ENCODE measurements at places on chromosomes 7 and 10. TPM values are rescaled to one million over a fixed set of nuclear protein-coding genes. Genes with fewer than 3 reads are reported as not detected.
A peak's percentile ranks its signal among the peaks of the same experiment; 100 is the strongest.

GRCh38 chr10:87696922-87697745 lies 37.5 kb downstream of the PAPSS2 start:
- no peak for DNase-seq

- DNase-seq: no peak
Observed at GRCh38 chr7:32643194-32643593, 147.9 kb downstream of the AVL9 start.

GRCh38 chr7:84176716-84177115 lies 17.9 kb downstream of the SEMA3A start:
- DNase-seq: no peak

- no peak for DNase-seq
Observed at GRCh38 chr7:158001621-158002320, 585.9 kb downstream of the PTPRN2 start.

Gene INTS1
- polyA plus RNA-seq: 94.6 TPM

Gene HKDC1
- polyA plus RNA-seq: 15.4 TPM

DNA sequence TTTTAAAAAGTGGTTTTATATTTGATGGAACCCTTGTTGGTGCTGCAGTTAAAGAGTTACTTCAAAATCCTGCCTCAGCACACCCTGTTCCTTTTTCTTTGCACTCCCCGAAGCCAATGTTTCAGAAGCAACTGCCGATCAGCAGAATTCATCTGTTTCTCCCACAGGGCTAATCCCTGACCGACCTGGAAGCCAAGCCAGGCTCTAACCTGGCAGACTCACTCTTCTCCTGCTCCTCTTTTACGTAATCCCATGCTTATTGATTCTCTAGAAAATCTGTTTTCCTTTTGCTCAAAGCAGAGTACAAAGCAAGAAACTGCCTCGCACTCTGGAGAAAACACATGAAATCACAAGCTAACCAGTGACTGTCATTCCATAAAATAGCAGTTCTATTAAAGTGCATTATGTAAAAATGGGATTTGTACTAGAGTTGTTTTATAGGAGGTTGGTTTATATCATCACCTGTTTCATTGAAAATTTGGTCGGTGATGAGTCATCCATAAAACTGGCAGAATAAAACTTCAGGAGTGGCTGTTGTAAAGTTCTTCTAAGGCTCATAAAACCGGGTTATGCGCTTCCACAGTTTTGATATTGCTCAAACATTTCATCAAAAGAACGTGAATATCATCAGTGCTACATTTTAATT lies 99.9 kb downstream of the CNTNAP2 start:
- DNase-seq: no peak

DNA sequence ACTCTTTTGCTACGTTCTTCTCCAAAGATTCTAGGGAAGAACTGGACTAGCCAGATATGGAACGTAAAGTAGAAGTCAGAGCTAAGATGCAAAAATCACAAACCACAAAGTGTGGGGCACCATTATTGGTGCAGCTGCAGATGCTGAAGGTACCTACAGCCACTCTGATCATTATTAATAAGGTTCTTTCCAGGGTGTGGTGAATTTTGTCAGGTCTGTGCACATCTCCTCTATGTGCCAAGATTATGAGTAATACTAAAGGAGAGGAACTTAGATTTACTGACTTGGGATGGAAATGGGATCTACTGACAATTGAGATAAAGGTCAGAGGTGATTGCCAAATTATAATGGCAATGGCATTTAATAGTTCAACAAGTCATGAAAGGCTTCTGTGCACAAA lies 148.2 kb downstream of the RAPGEF5 start:
- no peak for DNase-seq

Gene ZNF804B
- polyA plus RNA-seq: 0.23 TPM

Gene HMX3
- polyA plus RNA-seq: not detected

Gene ITPRID1
- polyA plus RNA-seq: not detected

GRCh38 chr10:86224354-86225102 lies 142.1 kb downstream of the GRID1 start:
- DNase-seq: no peak

- no peak for DNase-seq
Observed at GRCh38 chr7:112190120-112190519, 16.1 kb downstream of the DOCK4 start.

DNA sequence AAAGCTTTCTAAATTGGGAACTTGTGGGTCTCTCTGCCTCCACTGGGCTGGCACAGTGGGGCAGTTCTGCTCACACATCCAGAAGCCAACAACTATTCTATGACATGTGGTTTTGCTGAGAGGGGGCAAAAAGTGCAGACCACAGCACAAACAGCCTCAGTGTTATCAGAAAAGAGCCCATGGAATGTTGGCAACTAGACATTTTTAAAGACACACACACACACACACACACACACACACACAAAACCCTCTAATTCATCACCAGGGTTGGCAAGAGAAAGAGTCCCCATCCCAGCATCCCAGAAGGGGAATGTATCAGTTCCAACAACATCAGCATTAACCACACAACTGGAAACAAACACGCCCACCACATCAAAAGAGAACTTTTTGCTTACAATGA lies 117.1 kb downstream of the FGFR2 start:
- DNase-seq: no peak

DNA sequence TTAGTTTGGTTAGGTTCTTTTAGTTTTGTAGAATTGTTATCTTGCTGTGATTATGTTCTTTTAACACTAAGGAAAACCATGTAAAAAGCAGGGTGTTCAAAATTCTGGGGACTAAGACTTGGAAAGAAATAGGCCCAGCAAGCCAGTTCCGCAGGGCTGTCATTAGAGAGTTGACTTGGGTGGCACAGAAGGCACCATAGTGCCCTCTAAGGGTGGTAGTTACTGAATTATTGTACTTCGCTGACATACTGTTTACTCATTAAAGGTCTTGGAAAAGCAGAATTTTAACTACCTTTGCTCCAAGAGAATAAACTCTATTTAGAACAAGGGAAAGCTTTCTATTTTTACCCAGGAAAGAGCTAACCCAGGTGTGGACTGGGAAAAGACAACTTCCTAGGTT lies 86.5 kb downstream of the OTUD1 start:
- DNase-seq: no peak

DNA sequence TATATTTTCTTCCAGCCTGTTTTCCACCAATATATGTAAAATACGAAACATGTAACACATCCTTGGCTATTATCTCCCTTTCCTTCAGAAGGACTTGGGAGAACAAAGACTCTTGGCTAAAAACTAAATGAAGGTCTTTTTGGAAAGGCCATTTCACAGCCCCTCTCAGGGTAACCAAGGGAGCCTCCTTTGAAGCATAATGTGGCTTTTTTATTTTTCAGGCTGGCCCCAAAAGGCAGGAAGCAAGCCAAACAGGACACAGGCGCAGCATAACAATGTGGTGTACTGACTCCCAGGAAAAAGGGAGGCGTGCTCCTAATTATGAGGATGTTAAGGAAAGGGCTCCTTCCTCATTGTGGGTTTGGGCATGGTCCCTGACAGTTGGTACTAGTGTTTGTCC lies 30.3 kb upstream of the CCSER2 start:
- DNase-seq: no peak

DNA sequence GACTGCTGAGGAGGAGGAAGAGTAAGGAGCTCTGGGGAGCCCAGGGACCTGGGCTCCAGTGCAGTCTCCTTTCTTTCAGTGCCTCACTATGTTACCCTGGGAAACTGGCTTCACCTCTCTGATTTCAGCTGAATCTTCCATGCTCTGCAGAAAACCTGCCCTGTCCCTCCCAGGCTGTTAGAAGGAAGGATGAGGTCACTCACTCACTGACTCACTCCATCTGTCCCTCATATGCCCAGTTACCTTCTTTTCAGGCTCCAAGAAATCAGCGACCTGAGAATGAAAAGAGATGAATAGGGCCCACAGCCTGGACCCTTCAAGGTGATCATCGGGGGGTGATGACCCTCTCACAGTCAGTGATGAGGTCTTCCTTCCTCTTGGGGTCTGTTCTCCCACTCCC lies 481 bp downstream of the SFTPA2 start:
- no peak for DNase-seq

Gene SVOPL
- polyA plus RNA-seq: 2.7 TPM

- DNase-seq: no peak
Observed at GRCh38 chr7:88276605-88277153, 30.0 kb downstream of the STEAP4 start.

DNA sequence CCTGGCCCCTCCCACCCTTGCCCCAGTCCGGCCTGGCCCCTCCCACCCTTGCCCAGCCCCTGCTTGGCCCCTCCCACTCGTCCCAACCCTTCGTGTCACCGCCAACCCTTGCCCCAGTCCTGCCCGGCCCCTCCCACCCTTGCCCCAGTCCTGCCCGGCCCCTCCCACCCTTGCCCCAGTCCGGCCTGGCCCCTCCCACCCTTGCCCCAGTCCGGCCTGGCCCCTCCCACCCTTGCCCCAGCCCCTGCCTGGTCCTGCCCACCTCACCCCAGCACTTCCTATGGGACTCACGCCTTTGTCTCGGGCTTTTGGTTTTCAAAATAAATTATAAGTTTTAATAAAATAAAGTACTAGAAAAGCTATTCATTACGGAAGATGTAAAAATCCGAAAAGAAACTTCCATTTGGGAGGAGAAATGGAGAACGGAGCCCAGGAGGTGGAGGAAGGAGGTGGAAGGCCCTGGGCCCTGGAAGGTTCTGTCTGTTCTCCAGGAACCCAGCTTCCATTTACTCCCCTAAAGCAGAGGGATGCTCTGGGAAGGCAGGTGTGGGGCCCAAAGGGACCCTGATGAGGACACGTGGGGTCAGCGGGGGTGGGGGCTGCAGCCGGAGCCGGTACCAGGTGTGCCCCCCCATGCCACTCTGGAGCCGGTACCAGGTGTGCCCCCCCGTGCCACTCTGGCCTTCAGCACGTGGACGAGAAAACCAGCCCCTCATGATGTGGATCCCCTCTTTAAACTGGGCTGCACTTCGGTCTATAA lies 52.2 kb downstream of the PWWP2B start:
- DNase-seq: no peak

DNA sequence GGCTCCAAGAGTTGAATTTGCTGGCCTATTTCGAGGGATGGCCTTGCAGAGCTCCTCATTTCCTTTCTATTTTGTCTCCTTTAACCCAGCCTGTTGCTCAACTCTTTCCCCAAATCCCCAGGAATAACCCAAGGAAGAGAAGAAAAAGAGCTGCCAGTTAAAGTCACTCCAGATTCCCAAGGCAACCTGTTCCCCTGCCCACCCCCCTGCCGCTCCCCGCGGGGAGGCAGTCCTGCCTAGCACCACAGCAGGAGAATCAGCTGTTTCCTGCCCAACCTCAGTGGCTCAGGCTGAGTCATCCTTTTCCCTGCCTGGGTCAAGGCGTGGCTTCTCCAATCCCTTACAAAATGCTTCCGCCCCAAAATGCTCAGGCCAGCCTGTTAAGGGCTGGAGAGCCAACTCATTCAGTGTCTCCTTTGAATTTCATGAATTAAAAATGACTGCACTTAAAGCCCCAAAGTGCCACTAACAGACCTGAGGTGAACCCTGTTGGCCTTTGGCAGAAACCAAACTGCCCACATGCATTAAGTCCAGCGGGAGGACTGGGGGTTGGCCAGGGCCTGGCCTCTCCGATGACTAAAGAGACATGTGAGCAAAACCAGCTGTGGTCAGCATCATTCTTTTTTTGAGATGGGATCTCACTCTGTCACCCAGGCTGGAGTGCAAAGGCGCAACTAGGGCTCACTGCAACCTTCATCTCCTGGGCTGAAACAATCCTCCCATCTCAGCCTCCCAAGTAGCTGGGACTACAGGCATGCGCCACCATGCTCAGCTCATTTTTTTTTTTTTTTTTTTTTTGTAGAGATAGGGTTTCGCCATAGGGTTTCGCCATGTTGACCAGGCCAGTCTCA lies 83.2 kb upstream of the KIF5B start:
- DNase-seq: no peak

Gene AGBL3
- polyA plus RNA-seq: 9.2 TPM

- no peak for DNase-seq
Observed at GRCh38 chr10:100736144-100736808, 9.1 kb upstream of the PAX2 start.

DNA sequence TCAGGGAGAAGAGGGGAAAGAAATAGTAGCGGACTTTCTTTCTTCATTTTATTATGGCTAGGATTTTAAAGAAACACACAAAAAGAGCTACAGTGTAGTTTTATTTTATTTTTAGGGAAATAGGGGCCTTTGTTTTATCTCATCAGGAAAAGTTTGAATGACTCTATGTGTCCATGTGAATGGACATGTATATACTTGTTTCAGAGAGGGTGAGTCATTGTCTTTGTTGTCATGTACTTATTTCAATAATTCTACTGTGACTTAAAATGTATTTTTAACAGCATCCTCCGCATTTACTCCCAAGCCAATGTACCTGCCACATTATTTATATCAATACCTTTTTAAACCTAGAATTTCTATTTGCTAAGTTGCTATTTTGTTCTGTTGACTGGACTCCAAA lies 569.5 kb downstream of the SORCS3 start:
- DNase-seq: no peak

DNA sequence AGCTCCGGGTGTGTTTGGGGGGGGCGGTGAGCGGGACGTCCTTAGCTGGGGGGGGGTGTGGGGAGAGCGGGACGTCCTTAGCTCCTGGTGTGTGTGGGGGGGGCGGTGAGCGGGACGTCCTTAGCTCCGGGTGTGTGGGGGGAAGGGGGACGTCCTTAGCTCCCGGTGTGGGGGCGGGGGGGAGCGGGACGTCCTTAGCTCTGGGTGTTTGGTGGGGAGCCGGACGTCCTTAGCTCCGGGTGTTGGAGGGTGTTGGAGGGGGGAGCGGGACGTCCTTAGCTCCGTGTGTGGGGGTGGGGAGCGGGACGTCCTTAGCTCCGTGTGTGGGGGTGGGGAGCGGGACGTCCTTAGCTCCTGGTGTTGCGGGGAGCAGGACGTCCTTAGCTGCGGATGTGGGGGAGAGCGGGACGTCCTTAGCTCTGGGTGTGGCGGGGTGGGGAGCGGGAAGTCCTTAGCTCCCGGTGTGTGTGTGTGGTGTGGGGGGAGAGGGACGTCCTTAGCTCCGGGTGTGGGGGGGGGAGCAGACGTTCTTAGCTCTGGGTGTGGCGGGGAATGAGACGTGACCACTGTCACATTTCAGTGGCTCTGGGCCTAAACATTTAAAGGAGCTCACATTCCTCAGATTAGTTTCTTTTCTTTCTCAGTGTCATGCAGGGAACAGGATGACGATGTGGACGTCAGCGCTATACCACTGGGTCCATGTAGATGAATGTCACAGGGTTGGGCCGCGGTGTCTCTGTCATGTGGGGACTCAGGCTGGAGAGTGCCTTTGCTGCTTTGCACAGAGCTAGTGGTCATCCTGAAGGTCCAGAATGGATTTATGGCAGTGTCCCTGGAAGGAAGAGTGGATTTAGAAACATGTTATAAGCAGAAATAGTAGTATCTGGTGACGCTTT lies 7.5 kb downstream of the DYNC2I1 start:
- DNase-seq: peak; percentile 55

GRCh38 chr7:151875942-151876898 lies 695 bp downstream of the PRKAG2 start:
- no peak for DNase-seq

Gene C10orf143
- polyA plus RNA-seq: 6.1 TPM

Gene ACBD7
- 5.5 TPM for polyA plus RNA-seq

- DNase-seq: no peak
Observed at GRCh38 chr7:2231992-2232765, 566 bp downstream of the MAD1L1 start.

Gene AKR1C4
- polyA plus RNA-seq: not detected

- no peak for DNase-seq
Observed at GRCh38 chr7:156919132-156919713, 26.2 kb upstream of the LMBR1 start.

Gene LRIT1
- not detected for polyA plus RNA-seq

Measured in left renal cortex interstitium (tissue), 4 donors.